ENCODE measurements at places on chromosomes 7 and 10.

GRCh38 chr10:42637648-42638054 lies 719 bp downstream of the ZNF33B start:
- DNase-seq = no peak

- no peak for DNase-seq
Measured at GRCh38 chr7:74372511-74373111, 81.1 kb upstream of the GTF2IRD1 start.

DNA sequence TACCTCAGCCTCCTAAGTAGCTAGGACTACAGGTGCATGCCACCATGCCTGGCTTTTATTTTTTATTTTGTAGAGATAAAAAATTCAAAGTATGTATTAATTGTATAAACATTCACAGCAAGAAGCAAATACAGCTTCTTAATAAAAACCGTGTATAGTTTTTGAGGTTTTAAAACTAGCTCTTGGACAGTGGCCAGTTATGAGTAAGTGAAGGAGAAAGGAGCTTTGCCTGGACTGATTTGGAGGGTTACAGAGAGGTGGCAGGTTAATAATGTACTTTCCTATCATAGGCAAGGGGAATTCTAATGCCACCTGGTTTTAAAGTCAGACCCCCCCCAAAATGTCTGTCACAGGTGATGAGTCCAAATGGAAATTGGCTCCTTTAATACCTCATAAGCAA lies 43.4 kb downstream of the ZNRF2 start:
- no peak for DNase-seq

GRCh38 chr10:91797048-91797690 lies 1.1 kb upstream of the TNKS2 start:
- no peak for DNase-seq

- DNase-seq = no peak
Measured at GRCh38 chr10:74909670-74910069, 83.3 kb downstream of the KAT6B start.

DNA sequence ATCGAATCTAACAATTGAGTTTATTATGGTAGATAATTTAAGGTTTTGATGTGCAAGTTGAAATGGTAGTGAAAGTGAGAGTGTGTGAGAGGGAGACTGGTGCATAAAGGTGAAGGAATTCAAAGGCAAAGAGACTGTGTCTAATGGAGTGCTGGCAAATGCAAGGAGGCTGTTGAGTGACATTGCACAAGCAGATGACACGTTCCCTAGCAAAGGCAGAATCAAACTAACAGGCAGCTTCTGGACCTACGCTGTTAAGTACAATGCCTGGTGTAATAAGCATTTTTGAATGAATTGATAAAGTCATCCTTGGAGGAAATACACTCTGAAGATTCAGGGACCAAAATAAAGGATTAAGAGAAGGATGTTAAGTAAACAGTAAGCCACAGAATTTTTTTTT lies 11.7 kb upstream of the GPR141 start:
- no peak for DNase-seq

GRCh38 chr7:157086508-157087187 lies 52.1 kb upstream of the UBE3C start:
- no peak for DNase-seq

- DNase-seq = no peak
Measured at GRCh38 chr7:150369748-150370501, 1.3 kb downstream of the REPIN1 start.

DNA sequence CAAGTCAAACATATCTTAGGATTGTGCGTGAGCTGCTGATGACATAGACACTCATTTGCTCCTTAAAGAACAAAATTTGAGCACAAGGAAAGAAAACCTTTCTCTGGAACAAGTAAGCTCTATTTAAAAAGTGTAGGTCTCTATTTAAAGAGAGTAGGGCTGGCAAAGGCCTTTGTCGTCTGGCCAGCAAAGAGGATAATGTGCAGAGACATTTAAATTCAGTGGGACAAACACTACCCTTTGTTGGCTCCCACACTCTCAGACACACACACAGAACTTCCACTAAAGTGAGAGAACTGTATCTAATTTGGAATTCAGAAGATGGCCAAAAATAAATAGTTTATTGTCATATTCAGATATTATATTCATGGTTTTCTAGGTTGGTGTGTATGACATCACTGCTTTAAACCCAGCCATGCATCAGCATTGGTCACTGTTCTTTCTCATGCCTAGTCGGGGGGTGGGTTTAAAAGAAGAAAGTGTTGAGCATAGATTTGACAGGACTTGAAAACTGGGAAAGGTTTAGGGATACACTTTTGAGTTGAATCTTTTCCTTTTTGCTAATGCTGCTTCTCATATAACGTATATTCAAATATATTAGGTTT lies 49.5 kb upstream of the HDAC9 start:
- DNase-seq = no peak

- DNase-seq = no peak
Measured at GRCh38 chr7:39413636-39414223, 152.5 kb upstream of the YAE1 start.

GRCh38 chr7:18393465-18394118 lies 102.0 kb upstream of the HDAC9 start:
- no peak for DNase-seq

GRCh38 chr7:132537456-132538145 lies 38.7 kb downstream of the PLXNA4 start:
- DNase-seq = no peak

GRCh38 chr7:17844022-17844421 lies 96.3 kb downstream of the SNX13 start:
- DNase-seq = no peak

DNA sequence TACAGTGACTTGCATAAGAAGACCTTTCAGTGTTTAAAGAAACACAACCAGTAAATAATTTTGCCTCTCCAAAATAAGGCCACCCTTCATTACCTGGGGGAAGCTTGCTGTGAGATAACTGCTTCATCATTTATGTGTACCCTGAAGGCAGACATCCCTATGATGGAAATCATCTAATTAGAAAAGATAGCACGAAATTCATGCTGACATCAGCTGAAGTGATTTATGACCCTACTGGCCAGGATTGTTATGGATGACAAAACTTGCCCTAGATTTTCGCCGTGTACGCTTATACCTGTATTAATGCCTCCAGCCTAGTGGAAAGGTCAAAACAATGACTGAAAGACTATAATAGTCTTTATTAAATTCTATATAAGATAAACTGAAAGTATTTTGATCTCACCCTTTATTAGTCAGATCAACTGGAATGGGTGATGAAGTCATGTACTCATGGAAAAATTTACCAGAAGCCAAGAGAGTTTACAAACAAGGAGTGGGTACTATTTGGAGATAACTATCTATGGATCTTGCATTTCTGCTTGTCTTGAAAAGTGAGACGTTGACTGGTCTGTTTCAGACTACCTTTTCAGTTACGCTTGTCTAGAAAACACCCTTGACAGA lies 114.2 kb downstream of the PPP1R3A start:
- DNase-seq = no peak

- no peak for DNase-seq
Measured at GRCh38 chr10:71045204-71045809, 156.9 kb upstream of the PCBD1 start.

GRCh38 chr7:111475959-111476358 lies 86.3 kb downstream of the IMMP2L start:
- no peak for DNase-seq

GRCh38 chr10:103676058-103676785 lies 179.2 kb downstream of the SH3PXD2A start:
- no peak for DNase-seq

DNA sequence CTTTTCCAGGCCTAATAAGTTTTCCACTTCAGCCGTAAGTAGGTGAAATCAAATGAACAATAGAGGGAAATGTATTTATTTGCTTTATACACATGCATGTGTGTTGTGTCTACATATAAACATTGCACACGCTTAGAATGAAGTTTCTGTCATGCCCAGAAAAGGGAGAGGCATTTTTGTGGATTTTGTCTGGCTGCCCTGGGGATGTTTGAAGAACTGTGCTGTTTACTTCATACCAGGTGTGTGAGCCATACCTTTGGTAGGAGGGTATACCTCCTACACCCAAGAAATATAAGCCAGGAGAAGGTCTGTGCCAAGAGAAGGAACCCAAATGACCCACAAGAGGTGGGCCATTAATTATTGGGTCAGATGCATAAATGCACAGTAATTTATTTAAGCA lies 12.8 kb downstream of the GATAD1 start:
- no peak for DNase-seq

DNA sequence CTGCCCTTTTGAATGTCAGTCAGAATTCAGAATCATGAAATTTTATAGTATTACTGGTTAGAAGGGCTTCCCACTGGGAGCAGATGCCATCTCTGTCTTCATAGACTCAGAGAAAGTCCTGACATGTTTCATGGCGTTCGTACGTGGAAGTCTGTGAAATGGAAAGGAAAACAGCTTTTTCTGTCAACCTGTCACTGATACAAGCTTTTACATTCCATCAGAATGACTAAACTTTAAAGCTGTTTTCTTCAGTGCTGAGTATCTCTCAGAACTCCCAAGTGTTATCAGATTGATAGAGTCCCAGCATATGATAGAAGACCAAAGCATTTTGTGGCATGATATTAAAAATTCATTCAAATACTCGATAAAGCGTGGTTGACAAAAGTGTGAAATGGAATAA lies 726.7 kb upstream of the GALNT17 start:
- DNase-seq = no peak

- no peak for DNase-seq
Measured at GRCh38 chr7:153507885-153508284, 544.3 kb upstream of the DPP6 start.

GRCh38 chr10:97685395-97685958 lies 1.6 kb downstream of the AVPI1 start:
- DNase-seq = no peak

DNA sequence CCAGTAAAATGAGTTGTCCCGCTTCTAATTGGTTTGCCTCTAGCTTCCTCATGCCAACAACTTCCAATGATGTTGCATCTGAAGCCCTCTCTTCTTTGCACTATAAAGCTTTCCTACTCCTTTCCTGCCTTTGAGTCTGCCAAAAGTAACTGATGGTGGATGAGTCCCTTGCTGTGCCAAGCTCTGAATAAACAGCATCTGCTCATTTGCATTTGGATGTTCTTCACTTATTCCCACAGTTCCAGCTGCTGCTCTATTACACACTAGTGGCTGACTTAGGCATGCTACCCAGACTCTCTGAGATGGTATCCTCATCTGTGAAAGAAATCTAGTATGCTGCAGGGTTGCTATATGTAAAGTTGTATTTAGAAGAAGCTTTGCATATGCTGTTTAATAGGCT lies 24.9 kb downstream of the SFR1 start:
- DNase-seq = no peak

GRCh38 chr10:24951201-24952142 lies 934 bp downstream of the PRTFDC1 start:
- DNase-seq = no peak

GRCh38 chr7:271266-272107 lies 18.5 kb upstream of the FOXL3 start:
- DNase-seq = no peak

GRCh38 chr7:133650487-133651300 lies 397.8 kb downstream of the EXOC4 start:
- DNase-seq = no peak

DNA sequence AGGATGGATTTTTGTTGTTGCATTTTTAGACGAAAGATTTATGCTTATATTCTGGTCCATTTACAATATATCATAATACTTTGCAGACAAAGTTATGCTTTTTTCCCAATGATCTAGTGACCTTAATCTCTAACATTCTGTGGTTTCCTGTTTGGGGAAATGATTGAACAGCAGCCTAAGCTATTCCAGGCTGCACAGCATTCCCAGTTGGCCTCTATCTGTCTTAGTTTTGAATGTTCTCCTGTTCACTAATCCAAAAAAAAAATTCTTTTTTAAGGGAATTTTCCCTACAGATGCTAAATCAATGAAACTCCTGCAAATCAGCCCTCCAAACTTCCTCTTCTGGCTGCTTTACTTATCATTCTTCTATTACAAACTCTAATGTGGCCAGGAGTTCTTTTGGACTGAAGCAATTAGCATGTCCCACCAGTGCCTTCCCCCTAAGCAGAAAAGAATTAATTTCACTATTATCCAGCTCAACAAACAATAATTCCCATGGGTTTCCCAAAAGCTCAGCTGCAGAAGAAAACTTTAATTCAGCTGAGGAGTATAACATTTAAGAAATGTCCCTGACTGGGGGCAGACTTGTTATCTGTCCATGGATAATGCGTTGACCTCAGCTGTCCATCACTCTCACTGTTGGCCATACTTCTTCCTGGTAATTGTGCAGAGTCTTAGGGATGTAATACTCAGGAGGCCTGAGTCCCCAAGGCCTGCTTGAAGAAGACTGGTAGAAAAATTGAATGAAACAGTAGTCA lies 81.9 kb upstream of the TRIL start:
- no peak for DNase-seq

DNA sequence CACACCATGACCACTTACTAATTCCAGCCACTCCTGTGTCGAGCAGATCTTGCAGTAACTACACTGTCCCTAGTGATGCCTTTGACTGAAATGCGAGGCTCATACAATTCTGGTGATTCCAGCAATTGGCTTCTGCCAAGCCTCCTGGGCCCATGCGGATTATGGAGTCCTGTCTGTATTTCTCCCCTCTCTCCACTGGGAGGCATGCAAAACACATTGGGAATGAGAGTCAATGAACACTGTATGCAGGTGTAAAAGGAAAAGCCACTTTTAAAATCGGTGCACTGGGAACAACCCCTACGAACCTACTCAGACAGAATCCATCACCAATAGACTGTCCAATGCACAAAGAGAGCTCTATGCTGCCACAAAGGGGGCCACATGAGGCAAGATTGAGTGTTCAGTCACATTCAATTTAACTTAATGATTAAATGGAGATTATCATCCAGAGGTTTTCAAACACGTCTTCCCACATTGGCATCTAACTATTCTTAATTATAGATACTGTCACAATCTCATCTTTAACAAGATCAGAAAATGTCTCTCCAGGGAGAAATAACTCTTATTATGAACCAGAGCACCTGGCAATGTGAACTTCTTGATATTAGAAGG lies 550.6 kb downstream of the GLRX3 start:
- no peak for DNase-seq

DNA sequence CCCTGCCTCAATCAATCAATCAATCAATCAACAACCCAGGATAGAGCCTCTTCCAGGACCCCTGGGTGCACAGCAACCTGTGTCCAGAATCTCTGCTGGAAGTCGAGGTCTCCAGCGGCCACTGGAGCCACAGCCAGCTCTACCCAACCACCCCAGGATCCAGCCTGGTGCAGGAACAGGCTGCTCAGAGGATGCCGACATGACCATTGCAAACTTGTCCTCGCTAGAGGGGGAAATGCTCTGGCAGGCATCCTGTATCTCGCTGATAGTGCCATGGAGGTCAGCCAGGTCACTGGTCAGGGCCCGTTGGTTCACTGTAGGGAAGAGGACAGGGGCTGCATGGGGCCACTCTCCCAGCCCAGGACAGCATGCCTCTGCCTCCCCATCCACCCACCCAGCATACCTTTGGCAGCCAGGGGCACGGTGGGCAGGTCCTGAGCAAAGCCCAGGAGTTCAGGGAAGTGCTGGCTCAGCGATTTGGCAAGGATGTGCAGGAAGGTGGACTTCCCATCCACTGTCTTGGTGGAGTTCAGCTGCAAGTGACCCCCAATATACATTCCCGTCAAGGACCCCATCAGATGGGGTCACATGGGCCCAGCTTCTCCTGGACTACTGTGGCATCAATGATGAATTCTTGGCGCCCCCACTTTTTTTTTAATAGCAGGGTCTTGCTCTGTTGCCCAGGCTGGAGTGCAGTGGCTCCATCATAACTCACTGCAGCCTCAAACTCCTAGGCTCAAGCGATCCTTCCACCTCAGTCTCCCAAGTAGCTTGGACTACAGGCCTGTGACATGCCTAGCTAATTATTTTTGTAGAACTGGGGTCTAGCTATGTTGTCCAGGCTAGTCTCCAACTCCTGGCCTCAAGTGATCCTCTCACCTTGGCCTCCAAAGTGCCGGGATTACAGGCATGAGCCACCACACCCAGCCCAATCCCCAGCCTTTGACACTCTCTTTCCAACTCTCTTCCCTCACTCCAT lies 49.4 kb downstream of the GRID2IP start:
- DNase-seq = no peak
